ENCODE measurements at places on chromosomes 4 and X.

DNA sequence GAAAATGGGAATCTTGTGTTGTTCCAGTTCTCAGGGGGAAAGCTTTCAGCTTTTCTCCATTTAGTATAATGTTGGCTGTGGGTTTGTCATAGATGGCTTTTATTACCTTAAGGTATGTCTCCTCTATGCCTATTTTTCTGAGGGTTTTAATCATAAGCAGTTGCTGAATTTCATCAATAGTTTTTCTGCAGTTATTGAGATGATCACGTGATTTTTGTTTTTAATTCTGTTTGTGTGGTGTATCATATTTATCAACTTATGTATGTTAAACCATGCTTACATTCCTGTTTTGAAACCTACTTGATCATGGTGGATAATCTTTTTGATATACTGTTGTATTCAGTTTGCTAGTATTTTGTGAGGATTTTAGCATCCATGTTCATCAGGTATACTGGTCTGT lies 66.8 kb upstream of the CENPE start:
- no peak for DNase-seq

GRCh38 chr4:79341893-79342653 lies 16.2 kb upstream of the NAA11 start:
- DNase-seq: no peak

GRCh38 chr4:22802876-22803275 lies 110.1 kb downstream of the GBA3 start:
- DNase-seq: no peak

DNA sequence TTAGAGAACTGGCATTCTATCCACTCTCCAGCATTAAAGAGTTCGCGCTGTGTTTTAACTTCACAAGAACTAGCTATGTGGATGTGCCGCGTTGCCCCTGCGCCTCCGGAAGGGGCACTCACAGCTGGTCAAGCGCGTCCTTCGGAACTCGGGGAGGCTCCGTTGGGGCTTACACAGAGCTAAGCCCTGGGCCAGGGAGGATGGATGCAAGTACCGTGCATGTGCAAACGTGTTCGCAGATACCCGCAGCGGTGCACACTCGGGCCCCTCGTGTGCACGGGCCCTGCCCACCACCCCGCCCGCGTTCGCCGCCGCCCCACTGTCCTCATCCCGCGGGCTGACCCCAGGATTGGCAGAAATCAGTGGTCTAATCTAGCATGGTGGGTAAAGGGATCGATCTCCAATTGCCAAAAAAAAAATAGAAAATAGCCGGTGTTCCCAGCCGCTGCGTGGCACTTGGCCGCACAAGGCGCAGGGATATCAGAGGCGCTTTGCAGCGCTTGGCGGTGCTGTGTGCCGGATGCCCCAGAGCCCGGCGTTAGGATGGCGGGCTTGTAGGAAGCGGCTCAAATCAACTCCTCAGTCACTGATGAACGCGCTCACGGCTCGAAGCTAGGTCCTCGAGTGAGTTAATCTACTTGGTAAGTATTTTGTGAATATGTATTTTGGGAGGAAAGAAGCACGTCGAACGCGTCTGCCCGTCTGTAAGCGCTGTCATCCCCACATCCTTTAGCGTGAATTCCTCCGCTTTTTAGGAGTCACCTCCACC lies 989 bp upstream of the PCDH10 start:
- DNase-seq: no peak

DNA sequence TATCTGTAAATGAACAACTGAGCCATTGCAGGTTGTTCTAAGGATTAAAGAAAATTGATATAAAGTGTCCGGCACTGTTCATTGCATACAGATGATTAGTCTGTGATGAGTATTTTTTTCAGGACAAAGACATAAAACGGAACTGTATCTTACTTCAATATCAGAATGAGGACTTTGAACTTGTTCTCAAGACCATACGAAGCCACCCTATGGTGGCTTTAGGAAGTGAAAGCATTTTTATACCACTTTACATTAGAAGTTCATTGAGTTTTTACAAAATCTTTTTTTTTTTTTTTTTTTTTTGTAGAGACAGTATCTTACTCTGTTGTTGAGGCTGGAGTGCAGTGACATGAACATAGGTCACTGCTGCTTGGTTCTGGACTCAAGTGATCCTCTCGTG lies 45.2 kb upstream of the TRIM2 start:
- DNase-seq: no peak

- no peak for DNase-seq
Observed at GRCh38 chrX:40012039-40012867, 85.5 kb downstream of the BCOR start.

- no peak for DNase-seq
Observed at GRCh38 chrX:44433556-44433955, 90.1 kb upstream of the EFHC2 start.

DNA sequence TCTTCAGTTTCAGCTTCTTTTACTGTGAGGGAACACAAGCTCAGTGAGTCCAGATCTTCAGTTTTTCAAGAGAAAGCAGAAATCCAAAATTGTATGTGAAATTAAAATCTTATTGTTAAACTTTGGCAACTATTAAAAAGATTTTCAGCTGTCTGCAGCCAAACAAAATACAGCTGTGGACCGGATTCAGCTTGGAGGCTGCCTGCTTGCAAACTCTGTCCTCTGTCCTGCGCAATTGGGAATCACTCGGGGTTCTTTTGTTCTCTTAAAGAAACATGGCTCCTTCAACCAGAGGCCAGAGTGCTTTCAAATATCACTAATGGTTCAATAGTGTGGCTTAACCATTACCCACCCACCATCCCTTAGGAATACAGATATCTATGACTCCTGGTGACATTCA lies 201.2 kb downstream of the CHIC2 start:
- DNase-seq: no peak

DNA sequence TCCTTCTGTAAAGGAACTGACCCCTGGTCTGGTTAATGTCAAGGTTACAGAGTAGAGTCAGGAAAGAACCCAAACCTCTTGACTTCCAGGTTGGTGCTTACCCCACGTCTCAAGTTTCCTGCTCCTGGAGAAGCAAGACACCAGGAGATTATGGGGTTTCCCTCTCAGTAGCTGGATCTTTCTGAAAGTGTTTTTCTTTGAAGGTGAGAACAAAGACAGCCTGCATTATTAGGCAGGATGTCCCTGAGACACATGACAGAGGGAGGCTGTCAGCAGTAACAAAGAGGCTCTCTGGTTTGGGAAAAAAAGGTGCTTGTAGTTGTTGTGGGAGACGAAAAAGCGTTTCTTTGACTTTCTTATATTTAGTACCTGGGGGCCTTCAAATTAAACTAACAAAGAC lies 44.7 kb upstream of the IGFBP7 start:
- DNase-seq: no peak

DNA sequence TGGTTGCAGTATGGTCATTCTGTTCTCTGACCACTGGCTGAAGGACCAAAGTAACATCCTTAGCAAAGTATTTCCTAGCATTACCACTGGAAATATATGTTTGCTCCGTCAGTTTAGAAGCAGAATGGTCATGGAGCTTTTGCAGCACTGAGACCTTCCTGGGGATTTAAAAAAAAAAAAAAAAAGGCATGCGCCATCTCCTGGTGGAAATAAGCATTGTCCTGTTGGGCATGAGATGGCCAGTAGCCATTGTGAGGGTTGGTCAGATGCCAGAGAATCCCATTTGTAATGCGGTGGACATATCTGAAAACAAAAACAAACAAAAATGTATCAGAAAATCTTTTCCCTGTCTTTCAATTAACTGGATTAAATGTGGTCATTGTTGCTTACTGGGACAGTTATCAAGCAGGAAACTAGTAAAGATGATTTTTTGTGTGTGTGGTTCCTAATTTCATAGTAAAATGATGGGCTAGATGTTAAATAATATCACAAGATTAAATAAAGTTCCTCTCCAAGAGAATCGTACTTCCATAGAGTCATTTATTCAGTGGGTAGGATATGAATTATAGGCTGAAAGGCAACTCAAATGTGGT lies 139.6 kb downstream of the SOWAHB start:
- peak; percentile 44 for DNase-seq

DNA sequence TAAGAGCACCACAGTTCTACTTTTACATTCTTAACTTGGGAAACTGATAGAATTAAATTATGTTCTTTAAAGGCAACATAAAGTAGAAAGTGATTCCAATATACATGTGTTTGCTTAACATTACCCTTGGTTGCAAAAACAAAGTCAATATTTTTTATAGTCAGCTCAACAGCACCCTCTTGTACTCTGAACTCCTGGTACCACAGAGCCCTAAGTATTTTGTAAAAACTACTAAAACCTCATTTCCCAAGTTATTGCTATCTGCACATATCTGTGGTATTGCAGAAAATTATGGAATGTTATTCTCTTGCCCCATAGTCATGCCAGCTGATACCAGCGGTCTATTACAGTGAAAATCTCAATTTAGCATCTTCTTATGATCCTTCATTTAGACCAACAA lies 2.9 kb downstream of the KIF4A start:
- no peak for DNase-seq

DNA sequence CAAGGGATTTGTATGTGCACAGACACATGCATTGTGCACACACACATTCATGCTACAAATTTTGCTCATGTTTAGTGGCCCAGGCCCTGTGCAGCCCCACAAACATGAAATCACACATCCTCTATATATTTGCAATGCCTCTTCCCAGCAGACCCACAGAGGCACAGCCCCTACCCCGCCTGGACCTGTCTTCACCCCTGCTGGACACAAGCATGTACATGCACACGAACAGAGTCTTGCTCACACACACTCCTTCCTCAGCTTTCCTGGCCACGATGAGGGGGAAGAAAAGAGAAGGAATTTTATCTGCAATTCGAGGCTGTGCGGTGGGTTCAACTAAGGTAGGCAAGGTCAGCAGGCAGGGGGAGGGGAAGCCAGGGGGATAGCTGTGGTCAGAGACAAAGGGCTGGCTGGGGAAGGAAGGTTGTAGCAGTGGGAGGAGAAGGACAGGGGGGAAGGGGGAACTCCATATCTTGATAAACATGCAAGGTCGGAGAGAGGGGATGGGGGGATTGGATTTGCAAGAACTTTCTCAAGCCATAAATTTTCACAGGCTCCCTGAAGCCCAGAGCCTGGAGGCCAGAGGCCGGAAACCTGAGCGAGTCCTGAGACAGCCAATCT lies 156.4 kb downstream of the EFNB1 start:
- no peak for DNase-seq

DNA sequence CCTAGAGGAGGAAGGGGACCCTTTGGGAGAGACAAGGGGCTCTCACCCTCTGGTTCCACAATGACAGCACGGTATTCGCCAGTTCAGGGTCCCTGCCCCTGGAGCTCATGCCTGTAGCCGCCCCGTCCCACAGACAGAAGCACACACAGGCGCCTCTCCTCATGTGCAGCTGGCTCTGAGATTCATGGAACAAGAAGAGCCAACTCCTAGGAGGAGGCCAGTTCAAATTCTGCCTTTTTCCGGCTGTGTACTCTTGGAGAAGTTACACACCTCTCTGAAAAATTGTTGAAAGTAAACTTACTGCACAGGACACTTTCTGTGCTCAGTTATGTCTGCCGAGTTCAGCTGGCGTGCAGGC lies 15.3 kb downstream of the BLOC1S4 start:
- DNase-seq: no peak

DNA sequence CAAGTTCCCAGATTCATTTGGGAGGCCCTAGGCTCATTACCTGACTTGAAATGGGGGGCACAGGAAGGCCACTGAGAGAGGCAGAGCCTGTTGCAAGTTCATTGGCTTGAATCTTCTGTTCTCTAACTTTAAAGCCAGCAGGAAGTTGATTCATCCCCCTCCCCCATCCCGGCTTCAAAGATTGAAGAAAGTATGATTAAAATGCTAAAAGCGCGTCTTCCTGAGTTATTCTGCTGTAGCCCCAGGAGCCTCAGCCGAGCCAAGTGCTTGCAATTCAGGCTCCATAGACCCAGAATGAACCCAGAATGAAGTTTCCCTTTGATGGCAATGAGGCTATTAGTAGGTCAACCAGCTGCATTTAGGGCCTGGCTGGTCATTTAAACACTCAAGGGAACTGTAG lies 14.7 kb downstream of the CHST7 start:
- no peak for DNase-seq

DNA sequence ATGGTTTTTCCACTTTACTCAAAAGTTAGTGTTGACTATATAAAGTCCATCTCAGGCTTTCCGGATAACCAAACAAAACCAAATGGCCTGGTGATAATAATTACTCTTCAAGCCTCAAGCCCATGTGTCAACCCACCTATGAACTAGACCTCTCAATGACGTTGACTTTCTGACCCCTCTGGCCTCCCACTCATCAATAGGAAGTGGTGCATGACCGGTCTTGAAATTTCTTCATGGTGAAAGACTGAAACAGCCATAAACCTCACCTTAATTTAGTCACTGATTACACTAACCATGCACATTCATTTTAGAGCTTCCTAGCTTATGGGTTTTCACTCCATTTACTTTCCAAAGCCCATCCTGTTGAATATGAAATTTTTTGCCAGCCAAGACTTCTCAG lies 276.0 kb downstream of the KLHL13 start:
- no peak for DNase-seq

- no peak for DNase-seq
Observed at GRCh38 chr4:98609934-98610333, 48.5 kb downstream of the TSPAN5 start.

GRCh38 chrX:123350226-123350625 lies 166.1 kb downstream of the GRIA3 start:
- no peak for DNase-seq

- no peak for DNase-seq
Observed at GRCh38 chr4:7506572-7506971, 71.8 kb upstream of the PSAPL1 start.

GRCh38 chr4:147328756-147329446 lies 152.0 kb upstream of the EDNRA start:
- DNase-seq: no peak

DNA sequence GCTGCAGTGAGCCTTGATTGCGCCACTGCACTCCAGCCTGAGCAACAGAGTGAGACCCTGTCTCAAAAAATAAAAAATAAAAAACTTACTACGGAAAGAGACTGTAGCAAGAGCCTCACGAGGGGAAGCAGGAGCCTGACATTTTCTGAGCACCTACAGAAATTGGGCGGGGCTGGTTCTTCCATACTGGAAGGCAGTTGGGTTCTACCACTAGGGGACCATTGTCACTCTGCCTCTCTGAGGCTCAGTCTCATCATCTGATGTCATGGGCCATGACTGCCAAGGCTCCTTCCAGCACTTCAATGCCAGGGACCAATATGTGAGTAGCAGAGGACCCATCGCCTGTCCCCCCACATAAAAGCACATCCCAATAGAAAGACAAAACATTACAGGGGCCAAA lies 8.2 kb downstream of the SH3KBP1 start:
- DNase-seq: no peak

- no peak for DNase-seq
Observed at GRCh38 chrX:41240509-41240908, 93.5 kb upstream of the DDX3X start.

GRCh38 chrX:142576615-142577014 lies 371.5 kb upstream of the MAGEC2 start:
- no peak for DNase-seq

- no peak for DNase-seq
Observed at GRCh38 chr4:147761218-147761883, 29.5 kb downstream of the ARHGAP10 start.
